ENCODE measurements at places on chromosomes 4 and X. TPM values are rescaled to one million over a fixed set of nuclear protein-coding genes. Genes with fewer than 3 reads are reported as not detected.

The UCHL1 gene
- polyA plus RNA-seq: 3.0 TPM

The GPR82 gene
- not detected for polyA plus RNA-seq

- no peak for DNase-seq
Measured at GRCh38 chr4:117984366-117984680, 50.0 kb upstream of the NDST3 start.

DNA sequence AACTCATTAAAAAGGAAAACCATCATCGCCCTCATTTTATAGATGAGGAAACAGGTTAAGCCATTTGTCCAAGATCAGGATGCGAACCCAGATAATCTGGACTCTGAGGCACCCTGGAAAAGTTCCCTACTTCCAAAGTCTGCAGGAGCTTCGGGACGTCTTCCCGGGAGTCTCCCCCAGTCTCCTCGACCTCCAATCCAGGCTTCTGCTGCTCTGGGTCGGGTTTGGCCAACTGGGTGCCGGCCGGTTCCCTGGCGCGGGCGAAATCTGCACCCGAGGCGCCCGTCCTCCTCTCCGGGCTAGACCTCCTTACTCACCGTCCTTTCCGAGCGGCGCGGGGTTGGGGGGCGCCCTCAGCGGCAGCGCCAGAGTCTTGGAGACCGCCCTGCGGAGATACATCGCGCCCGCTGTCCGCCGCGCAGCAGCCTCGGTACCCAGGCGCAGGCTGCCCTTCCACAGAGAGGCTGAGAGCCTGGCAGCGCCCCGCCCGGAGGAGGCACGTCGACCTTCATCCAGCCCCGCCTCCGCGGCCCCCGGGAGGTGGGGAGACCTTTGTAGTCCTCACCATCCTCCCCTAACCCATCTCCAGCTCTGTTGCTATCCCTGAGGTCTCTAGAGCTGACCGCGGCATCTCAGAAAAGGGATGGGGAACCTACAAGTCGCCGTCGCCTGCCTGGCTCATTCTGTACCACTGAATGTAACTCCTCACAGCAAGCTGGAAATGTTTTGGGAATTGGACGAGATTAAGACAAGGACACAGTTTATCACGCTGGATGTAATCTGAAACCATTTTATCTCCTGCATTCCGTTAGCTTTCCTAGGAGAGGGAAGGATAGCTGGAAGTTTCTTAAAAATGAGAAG is at the start of gene MGARP:
TSS of gene MGARP (minus strand) at position 466 of the 861 bp plus-strand sequence. CDS start at position 399, 67 bp downstream.
- no peak for DNase-seq

GRCh38 chr4:65083076-65083475 is 587.2 kb downstream of the EPHA5 start:
- no peak for DNase-seq

GRCh38 chr4:128904821-128905220 is 95.3 kb downstream of the JADE1 start:
- DNase-seq: no peak

- DNase-seq: no peak
Measured at GRCh38 chrX:9770319-9770718, 4.7 kb upstream of the GPR143 start.

GRCh38 chr4:187826725-187827124 is 168.8 kb upstream of the ZFP42 start:
- DNase-seq: no peak

The MAGEB17 gene
- polyA plus RNA-seq: not detected

The PDZD4 gene
- polyA plus RNA-seq: 0.35 TPM

GRCh38 chrX:56233100-56233499 is 944 bp downstream of the KLF8 start:
- no peak for DNase-seq

Data from keratinocyte (primary cell).